ENCODE measurements at places on chromosomes 3 and 15. TPM values are rescaled to one million over a fixed set of nuclear protein-coding genes. Genes with fewer than 3 reads are reported as not detected.

The DGKG gene
- total RNA-seq: 0.86 TPM

The PYDC2 gene
- not detected for total RNA-seq

The XYLB gene
- 6.3 TPM for total RNA-seq

The IFT80 gene
- total RNA-seq: 36.2 TPM

The IGSF10 gene
- total RNA-seq: 0.19 TPM

The GPR149 gene
- total RNA-seq: not detected

DNA sequence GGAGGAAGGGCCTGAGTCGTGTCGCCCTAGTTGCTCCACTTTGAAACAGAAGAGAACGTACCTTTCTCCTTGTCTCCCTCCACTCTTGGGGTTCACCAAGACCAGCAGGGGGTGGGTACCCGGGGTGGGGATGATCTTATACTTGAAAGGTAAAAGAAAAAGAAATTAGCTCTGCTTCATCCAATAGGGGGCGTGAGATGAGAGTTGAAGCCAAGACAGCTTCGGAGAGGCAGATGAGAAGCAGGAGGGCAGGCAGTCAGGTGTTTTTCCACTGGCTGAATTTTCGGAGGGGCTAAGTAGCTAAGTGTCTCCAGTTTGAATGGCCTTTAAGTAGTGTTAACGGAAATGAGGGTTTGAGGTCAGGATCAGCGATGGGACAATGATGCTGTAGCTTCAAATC, 100.4 kb downstream of the DGKG start:
- peak; percentile 76 for DNase-seq

GRCh38 chr15:69388260-69388705, 25.9 kb upstream of the KIF23 start:
- DNase-seq: no peak

GRCh38 chr3:171986176-171986575, 53.2 kb upstream of the FNDC3B start:
- no peak for DNase-seq

GRCh38 chr3:69322158-69322509, 63.8 kb downstream of the FRMD4B start:
- DNase-seq: no peak

DNA sequence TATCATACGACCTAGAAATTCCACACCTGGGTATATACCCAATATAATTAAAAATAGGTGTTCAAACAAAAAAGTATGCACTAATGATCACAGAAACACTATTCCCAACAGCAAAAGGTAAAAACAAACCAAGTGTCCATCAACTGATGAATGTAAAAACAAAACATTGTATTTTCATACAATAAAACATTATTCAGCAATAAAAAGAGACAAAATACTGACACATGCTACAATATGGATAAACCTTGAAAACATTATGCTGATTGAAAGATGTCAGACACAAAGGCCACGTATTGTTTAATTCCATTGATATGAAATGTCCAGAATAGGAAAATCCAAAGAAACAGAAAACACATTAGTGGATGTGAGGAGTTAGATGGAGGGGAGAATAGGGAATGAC, 71.0 kb downstream of the RPL22L1 start:
- DNase-seq: no peak

- no peak for DNase-seq
These were observed 499.4 kb upstream of the MDFIC2 start for GRCh38 chr3:70811880-70812279.

DNA sequence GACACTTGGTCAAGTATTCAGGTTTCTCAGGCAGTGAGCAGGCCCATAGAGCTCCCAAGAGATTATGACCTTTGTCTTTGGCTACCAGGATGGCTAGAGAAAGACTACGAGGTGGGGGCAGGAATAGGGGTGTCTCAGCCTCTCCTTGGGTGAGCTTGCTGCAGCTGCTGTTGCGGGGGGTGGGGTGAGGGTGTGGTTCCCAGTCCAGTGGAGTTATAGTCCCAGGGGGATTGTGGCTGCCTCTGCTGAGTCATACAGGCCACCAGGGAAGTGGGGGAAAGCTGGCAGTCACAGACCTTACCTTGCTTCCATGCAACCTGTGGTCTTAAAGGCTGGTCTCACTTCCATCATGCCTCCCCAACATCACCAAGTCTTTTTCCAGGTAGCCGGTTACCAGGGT, 31.7 kb downstream of the ATP2C1 start:
- no peak for DNase-seq

- no peak for DNase-seq
These were observed 3.5 kb downstream of the PLSCR2 start for GRCh38 chr3:146465693-146466465.

DNA sequence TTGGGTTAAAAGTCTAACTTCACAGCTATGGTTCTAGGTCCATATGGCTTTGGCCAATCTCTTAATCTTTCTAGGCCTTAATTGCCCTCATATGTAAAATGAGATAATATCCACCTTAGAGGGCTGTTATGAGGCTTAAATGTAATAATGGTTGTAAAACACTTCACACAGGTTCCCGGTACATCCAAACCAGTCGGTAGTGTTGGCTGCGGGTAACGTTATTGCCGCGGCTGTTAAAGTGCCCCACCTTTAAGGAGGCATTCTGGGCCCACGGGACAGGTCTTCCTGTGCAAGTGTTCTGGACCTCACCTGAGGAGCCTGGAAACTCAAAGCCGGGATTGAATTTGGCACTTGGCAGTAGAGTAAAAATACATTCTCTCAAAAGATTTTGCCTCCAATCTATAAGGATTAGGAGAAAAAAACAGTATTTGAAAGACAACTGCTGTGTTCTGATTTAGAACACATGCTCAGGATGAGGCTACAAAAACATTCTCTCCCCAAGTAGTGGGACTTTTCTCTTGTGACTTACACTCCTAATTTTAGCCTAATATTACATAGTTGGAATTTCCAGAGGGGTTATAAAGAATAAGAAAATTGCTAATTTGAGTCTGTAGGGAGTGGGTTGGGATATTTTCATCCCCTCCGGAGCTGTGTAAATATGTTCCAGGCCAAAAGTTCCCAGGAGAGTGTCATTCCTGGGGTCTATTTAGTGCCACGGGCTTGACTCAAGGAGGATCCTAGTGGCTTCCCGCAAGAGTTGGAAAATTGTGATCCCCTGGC, 44.9 kb upstream of the TSEN2 start:
- DNase-seq: peak; percentile 22

DNA sequence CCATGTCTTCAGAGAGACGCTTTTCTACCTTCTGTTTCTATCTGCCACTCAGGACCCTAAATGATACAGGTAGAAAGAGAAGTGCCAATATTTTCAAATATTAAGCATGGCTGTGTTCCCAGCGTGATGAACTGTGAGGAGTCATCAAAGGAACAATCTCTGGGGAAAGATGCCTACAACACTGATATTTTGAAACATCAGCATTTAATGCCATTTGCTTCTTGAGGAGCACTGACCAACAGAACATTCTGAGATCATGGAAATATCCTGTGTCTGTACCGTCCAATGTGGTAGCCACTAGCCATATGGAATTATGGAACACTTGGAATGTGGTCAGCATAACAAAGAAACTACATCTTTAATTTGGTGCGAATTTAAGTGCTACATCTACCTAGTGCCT, 117.9 kb upstream of the COL6A5 start:
- DNase-seq: no peak

GRCh38 chr15:93058128-93058527, 30.9 kb downstream of the RGMA start:
- DNase-seq: no peak

DNA sequence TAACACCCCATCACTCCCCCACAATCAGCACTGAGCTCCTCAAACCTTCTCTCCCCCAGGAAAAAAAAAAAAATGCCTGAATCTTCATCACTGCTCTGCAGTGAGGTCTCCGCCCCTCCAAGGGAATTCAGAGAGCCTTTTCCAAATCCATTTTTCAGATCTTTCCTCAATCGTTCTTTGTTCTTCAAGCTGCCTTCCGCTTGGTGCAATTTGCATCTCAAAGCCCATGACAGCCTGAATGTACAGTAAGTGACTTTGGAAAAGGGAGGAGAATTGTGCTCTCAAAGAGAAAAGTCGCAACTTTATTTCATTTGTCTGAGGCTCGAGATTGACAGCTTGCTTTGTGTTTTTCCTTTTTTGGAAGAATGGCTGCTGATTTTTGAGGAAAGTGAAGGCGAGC, 75.0 kb downstream of the CORO2B start:
- DNase-seq: peak; percentile 30
